ENCODE measurements at places on chromosomes 5 and 9.
A peak's percentile ranks its signal among the peaks of the same experiment; 100 is the strongest.

DNA sequence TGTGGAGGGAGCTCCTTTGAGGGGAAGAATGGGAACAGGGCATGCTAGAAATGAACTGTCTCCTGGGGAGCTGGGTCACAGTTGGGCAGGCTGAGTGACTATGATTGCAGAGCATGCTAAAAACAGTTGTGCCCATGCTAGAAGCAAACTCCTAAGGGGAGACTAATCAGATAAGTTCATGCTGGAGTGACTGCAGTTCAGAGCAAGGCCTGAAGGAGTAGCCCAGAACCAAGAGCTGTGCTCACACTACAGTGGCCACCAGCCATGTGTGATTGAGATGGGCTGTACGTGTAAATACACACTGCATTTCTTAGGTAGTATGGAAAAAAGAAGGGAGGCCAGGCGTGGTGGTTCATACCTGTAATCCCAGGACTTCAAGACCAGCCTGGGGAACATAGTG is 10.3 kb upstream of the AK1 start:
- no peak for DNase-seq

DNA sequence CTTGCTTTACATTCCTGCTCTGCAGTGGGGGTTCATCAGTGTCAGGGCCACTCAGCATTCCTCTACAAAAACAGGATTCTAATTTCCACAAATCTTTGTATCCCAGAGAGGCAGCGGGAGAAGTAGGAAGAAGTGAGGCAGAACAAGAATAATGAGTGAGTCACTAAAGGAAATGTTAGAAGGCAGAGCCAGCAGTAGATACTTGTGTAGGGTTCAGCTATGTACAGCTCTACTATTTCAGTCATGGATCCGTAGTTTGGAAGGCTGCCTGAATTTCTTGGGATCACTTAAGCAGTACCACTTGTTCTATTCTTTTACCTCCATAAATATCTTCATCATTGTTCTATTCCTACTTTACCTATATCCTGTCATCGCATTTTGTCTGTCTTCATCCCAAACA is 246.3 kb upstream of the TLE4 start:
- DNase-seq = no peak

GRCh38 chr9:18071651-18072060 is 402.3 kb upstream of the ADAMTSL1 start:
- DNase-seq = no peak

DNA sequence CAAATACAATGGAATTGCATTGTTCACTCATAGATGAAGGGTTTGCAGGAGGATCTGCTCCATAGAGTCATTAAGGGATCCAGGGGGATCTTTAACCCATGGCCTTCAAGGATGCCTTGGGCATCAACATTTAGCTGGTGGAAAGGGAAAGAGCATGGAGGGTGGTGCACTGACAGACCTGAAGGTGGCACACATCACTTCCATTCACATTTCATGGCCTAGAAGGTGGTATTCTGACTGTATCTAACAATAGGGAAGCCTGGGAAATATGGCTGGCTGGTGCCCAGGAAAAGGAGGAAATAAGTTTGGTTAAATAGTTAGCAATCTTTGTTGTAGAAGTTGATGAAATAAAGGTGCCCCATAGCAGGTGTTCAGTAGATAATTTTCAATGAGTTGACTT is 230.2 kb downstream of the CD180 start:
- no peak for DNase-seq

DNA sequence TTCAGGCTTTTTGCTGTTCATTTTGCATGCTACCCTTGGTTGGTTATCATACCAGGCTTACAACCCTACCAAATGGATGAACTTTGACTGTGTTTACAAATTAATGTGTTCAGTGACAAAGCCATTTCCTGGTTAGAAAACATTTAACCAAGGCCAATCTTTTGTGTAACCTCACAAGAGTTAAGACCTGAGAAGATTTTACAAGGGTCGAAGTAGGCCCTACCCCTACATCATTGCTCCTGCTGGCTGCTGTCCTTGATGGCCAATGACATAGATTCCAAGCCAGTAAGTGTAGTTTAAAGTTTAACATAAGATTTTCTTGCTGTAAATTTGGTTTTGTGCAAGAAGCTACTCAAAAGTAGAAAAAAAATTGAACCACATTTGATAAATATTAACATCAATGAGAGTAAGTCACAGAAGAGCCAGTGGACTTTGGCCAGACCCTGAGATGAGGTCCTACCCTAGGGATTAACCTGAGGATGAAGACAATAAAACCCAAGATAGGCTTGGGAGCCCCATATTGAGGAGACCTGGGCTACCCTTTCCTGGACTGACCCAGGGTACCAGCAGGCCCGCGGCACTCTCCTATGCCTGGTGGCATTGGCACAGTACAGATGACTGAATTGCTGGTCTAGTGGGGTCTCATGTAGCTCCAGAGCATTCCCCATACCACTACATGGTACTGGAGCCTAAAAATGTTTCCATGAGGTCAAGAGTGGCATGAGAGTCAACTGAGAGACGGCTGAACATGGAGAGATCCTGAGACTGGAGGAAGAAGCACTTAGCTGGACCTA is 8.3 kb downstream of the C1QTNF3 start:
- no peak for DNase-seq

DNA sequence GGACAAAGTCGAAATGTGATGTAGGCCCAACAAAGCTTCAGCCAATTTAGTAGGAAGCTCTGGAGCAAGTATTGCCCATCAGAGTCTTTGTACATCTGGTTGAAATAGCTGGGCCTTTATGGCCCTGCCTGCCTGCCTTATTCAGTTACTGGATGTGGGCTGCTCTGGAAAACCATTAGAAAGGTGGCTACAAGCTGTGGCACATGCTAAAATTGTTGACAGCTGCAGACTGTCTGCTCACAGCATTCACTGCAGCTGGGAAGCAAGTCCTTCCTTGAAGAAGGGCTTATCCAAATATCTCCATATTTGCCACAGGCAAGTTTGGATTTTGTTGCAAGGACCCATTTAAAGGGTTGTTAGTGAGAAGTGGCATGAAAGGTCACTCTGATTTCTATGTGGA is 24.4 kb downstream of the SMIM15 start:
- DNase-seq = no peak

DNA sequence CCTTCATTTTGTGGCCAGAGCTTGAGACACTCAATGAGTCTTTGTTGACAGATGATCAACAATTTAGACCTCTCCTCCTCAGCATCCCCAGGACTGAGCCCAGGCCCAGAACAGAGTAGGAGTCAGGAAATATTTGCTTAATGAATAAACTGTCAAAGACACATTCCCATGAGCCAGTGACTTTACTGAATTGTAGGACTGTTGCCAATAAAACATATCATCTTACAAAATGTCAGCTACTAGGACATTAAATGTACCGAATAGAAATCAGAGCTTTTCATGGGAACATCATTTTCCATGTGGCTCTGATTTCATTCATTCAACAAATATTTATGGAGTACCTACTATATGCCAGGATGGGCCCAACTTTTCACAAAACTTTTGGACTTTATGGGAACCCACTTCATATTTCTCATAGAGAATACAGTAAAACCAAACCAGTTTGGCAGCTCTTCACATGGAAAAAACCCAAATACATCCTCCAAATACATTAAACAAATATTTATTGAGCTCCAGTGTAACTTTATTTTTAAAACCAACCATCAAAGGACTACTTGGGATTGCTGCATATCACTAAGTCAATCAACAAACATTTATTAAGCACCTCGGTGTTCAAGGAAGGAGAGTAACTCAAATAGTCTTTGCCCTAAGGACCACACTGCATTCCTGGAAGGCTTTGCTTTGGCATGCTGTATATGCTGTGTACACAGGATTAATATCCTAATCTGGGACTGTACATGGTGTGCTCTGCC is 11.4 kb downstream of the VDAC1 start:
- DNase-seq = no peak

DNA sequence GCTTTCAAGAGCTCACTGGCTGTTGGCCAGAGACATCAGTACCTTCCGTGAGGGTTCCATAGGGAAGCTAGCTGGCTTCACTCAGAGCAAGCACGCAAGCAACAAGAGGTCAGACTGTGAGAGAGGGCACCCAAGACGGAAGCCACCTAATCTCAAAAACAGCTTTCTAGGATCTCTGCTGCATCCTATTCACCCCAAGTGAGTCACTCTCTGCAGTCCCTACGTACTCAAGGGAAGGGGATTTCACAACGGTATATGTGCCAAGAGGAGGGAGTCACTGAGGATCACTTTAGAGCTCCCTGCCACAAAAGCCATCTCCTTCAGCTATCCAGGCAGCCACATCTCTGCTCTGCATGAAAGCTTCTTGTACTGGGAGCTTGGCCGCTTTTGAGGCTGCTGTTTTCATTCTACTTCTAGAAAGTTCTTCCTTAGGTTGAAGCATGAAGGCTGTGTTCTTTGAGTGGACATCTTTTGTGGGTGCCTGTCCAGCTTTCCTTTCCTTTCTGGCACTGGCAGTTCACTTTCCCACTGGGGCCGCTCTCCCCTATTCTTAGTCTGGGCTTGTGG is 249.5 kb downstream of the MAN2A1 start:
- peak; percentile 90 for DNase-seq

DNA sequence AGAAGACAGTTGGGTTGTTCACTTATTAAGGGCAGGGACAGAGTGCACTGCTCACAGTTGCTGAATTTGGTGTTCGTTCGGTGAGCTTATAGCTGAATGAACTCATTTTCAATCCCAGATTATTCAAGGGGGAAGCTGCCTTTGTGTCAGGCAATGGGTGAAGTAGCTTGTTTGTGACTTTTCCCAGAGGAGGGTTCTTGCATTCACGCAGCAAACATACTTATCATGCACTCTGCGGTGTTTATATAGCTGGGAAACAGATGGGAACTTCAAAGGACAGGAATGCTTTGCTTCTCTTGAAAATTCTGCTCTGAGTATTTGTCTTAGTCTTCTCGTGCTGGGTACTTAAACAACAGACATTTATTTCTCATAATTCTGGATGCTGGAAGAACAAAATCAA is 64.7 kb upstream of the ABCA1 start:
- DNase-seq = peak; percentile 94

- no peak for DNase-seq
Observed at GRCh38 chr5:84634256-84634655, 249.6 kb upstream of the EDIL3 start.

DNA sequence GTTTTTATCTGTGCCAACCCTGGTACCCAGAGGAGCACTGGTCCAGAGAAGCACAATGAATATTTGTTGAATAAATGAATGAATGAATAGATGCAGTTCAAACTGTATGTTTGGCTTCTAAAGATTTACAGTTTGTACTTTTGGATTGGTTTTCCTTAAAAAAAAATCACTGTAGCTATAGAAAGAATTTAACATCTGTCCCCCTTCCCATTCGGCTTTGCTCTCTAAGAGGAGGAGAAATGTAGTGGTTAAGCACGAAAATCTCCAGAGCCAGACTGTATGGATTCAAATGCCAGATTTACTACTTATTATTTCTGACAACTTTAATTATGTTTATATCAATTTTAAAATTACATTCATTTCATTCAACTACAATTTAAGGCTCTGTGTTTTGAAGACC is 98.8 kb upstream of the MAMDC2 start:
- DNase-seq = no peak

GRCh38 chr9:34518110-34518616 is 4.6 kb downstream of the ENHO start:
- no peak for DNase-seq

DNA sequence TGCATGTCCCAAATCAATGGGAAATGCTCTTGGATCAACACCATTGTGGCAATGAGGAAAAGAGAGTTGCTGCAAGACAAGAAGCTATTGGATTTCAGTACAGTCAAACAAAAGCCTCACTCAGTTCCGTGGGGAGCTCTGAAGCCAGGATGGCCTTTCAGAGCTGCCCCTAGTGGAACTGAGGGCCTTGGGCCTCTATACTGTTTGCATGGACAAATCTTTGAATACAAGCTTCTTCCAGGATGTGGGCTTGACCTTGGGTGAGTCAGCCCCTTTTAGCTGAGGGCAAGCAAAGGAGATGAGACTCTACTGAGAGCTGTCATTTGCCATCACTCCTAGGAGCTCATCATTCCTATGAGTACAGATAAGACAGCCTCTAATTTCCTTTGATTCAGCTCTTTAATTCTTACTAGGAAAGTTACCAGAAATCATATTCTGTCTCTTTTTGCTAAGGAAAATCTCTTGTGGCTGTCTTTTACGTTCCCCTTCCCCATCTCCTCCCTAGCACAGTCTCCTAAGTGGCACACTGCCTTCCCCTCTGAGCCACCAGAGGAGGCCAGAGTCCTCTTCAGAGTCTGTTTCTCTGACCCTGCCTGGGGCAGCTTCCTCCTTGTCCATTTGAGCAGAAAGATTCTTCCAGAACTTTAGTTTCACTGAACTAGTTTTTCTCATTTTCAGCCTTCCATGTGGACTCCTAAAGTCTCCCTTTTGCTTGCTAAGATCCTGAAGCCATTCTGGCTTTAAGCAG is 168.8 kb upstream of the POC5 start:
- DNase-seq = no peak

DNA sequence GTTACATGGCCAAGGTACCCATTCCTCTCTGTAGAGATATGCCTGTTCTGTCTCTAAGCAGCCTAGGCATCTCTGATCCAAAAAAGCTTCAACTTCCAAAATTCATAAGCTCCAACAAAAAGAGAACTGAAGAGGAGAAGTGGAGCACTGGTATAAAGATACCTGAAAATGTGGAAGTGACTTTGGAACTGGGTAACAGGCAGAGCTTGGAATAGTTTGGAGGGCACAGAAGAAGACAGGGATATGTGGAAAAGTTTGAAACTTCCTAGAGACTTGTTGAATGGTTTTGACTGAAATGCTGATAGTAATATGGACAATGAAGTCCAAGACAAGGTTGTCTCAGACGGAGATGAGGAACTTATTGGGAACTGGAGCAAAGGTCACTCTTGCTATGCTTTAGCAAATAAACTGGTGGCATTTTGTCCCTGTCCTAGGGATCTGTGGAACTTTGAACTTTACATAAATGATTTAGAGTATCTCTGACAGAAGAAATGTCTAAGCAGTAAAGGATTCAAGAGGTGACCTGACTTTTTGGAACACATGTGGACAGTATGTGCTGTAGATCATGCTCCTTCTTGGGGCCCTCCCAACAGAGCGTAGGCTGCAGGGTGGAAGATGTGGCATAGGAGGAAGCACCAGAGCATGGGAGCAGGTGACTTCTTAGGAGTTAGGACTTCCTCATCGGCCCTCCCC is 162.2 kb upstream of the TRIM32 start:
- no peak for DNase-seq

GRCh38 chr5:124996764-124997077 is 250.3 kb upstream of the ZNF608 start:
- peak; percentile 26 for DNase-seq

GRCh38 chr5:172830275-172830799 is 3.7 kb upstream of the ERGIC1 start:
- no peak for DNase-seq

DNA sequence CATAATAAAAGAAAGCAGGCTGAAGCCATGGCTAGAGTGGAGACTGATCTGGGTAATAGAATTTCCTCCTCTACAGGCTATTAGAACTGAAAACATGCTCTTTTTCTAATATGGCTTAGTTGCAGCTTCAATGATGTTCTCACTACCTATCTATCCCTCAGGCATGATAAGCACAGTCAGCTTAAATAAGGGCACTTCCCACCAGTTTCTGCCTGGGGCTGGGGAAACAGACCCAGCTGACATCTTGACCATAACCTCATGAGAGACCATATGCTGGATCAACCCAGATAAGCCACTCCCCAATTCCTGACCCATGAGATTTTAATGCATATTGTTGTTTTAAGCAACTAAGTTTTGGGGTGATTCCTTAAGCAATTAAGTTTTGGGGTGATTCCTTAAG is 81.2 kb downstream of the ZNF366 start:
- no peak for DNase-seq

Measured in mesenchymal stem cell (in vitro differentiated cells and primary cell).